Activated naive CD4-positive, alpha-beta T cell treated with Interleukin-2 at 50 U/mL for 16 hours (primary cell): ENCODE measurements at places on chromosomes 1 and 21.

DNA sequence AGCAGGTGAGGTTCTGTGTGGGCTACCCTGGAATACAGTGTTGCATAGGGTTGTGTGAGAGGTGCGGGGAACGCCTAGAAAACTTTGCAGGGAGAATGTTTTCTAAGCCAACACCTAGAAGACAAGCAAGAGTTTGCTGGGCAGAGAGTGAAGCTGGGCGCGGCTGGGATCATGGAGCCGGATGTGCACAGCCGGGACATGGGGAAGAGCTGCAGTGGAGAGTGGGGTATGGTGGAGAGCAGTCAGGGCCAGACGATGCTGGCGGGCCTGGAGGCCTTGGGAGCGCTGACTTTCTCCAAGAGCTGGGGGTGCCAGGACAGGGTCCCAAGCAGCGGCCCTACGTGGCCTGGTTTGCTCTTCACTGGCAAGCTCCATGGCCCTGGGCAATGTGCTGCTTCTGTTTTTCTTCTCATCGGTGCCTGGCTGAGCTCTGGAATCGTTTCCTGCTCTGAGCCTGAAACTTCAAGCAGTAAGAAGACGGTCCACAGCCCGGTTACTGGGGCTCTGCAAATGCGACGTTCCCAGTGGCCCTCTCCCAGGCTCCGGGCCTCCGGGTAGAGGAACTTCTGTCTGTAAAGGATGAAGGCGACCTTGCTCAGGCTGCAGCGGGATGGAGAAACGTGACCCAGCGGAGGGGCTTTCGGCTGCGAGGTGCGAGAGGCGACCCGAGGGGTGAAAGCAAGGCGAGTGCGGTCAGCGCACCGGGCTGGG lies 51.9 kb upstream of the CD34 start:
- peak; percentile 18 for DNase-seq

- no peak for DNase-seq
These were observed 116.9 kb upstream of the NGF start for GRCh38 chr1:115454837-115455511.

- no peak for DNase-seq
These were observed 71.3 kb upstream of the MUTYH start for GRCh38 chr1:45411510-45411899.

DNA sequence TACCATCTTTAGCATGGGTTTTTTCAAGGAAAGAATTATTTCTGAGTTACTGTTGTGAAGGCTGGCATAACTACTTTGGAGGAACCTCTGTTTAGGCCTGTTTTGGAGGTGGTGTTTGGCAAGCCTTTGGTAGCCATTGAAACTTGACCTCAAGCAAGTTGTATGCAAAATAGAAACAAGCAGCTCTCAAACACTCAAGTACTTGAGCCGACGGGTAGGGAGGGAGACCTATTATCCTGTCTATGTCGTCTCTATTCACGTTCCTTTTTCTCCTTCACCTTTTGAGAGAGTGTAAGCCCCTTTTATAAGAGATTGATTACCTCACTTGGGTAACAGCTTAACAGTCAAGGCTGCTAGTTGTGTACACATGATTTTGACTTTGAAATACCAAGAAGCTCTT lies 878.3 kb upstream of the CXADR start:
- DNase-seq, result no peak

GRCh38 chr1:29392036-29392435 lies 155.7 kb downstream of the PTPRU start:
- DNase-seq, result no peak

- no peak for DNase-seq
These were observed 96.6 kb downstream of the DDX20 start for GRCh38 chr1:111852261-111852721.

- no peak for DNase-seq
These were observed 3.0 kb upstream of the LACTBL1 start for GRCh38 chr1:22975694-22976093.

- DNase-seq, result peak; percentile 3
These were observed 294.7 kb downstream of the SIPA1L2 start for GRCh38 chr1:232335261-232335660.

- no peak for DNase-seq
These were observed 6.0 kb upstream of the PLA2G2C start for GRCh38 chr1:20192364-20192763.

DNA sequence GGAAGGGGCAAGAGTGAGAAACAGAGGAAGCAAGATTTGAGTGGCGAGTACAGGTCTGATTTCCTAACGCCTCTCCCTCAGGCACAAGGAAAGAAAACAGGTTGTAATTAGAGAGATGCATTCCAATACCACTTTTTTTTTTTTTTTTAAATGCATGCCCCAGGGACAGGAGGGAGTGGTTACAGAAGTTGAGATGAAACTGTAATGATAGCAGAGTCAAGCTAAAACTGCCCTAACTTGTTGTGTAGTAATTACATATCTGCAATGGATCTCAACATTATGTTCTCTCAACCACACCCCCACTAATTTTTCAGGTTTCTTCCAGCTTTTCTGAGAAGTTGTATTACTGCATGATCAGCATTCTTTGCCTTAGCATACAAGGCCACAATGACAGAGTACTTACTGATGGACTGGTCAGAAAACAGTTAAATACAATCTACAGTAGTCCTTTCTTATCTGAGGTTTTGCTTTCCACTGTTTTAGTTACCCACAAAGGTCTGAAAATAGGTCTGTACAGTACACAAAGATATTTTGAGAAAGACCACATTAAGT lies 5.5 kb downstream of the ETV3 start:
- DNase-seq, result no peak

DNA sequence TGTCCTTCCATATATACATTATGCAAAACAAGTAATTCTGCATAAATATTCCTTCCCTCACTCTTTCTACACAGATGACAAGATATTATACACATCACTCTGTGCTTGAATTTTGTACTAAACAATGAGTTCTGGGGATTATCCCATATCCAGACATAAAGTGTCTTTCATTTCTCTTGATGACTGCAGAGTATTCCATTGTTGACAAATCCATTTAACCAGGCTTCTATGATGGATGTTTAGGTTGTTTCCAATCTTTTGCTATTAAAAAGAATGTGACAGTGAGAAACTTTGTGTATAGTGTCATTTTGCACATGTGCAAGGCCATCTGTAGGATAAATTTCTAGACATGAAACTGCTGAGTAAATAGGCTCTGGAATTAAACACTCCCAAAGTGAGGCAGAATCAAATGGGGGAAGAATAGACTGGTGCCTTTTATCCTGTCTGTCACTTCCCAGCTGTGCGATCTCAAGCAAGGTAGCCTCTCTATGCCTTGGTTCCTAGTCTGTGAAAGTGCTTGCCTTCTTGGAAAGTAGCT lies 29.9 kb upstream of the ATP2B4 start:
- no peak for DNase-seq

DNA sequence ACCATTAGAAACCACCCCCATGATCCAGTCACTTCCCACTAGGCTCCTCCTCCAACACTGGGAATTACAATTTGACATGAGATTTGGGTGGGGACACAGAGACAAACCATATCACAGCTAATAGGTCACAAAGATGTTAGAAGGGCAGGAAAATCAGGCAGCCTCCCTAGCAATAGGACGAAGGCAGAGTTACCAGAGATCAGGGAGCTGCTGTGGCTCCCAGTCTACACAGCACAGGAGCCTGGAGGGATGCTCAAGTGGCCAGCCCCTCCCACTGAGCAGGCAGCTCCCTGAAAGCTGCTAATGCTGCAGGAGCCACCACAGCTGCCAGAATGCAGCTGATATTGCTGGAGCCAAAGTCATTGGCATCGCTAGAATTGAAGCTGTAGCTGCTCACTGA lies 51.0 kb downstream of the CR1L start:
- no peak for DNase-seq

DNA sequence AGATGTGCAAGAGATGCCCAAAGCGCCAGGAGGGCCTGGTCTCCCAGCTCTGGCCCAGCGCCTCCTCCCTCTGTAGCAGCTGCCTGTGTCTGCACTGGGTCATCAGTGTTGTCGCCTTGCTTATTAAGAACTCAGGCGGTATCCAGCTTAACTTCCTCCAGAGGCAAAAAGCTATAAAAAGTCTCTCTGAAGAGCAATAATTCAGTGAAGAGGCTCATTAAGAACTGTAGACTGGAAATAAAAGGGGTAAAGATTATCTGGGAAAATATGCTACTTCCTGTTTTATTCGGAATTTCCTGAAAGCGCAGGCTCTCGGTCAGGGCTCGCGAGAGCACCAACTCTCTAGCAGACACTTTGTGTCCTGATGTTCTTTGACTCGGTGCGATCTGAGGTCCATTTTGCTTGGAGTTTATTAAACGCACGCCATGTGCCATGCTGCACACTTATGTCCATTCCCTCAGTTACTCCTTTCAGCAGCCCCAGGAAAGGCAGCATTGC lies 70.4 kb downstream of the MRPS6 start:
- DNase-seq, result no peak

DNA sequence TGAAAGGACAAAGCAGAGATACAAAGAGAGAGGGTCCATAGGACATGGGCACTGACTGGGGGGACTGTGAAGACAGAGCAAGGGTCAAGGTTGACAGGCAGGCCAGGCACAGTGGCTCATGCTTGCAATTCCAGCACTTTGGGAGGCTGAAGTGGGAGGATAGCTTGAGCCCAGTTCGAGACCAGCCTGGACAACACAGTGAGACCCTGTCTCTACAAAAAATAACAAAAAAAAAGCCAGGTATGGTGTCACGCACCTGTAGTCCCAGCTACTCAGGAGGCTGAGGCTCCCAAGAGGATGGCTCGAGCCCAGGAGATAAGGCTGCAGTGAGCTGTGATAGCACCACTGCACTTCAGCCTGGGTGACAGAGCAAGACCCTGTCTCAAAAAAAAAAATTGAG lies 4.4 kb downstream of the CASP9 start:
- no peak for DNase-seq

- no peak for DNase-seq
These were observed 60.5 kb upstream of the SIPA1L2 start for GRCh38 chr1:232690285-232690935.

GRCh38 chr1:91059157-91059556 lies 37.3 kb upstream of the ZNF644 start:
- DNase-seq, result no peak

GRCh38 chr1:108896146-108897145 lies 19.7 kb downstream of the GPSM2 start:
- DNase-seq, result no peak

GRCh38 chr1:96364576-96364975 lies 357.0 kb upstream of the PTBP2 start:
- DNase-seq, result no peak

DNA sequence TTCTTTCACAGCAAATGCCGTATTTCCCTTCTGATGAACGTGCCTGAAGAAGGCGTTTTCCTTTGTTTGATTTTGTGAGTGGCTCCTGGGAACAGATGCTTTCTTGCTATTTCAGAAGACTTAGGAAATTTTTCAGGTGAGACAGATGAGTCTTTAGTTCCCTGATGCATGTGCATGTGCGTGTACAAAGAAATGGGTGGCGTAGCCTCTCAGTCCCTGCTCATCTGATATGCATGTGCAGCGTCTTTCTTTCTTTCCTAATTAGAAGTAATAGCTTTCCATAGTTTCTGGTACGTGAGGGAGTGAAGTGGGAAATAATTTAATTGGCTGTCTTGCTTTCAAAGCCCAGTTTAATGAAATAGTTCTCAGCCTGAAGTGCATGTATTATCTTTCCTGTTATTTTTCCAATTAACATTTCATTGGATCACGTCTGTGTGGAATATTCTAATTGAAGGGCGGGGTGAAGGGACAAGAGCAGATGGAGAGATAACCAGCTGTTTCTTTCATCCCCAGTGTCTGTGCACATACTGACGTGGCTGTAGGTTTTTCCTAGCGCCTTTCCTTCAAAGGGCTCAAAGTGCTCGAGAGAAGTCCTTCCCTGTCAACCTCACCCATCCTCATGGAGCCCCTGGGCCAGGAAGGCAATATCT lies 104.3 kb downstream of the FAM78B start:
- DNase-seq, result no peak

- DNase-seq, result peak; percentile 73
These were observed 46.2 kb upstream of the BCL9 start for GRCh38 chr1:147494998-147495580.

DNA sequence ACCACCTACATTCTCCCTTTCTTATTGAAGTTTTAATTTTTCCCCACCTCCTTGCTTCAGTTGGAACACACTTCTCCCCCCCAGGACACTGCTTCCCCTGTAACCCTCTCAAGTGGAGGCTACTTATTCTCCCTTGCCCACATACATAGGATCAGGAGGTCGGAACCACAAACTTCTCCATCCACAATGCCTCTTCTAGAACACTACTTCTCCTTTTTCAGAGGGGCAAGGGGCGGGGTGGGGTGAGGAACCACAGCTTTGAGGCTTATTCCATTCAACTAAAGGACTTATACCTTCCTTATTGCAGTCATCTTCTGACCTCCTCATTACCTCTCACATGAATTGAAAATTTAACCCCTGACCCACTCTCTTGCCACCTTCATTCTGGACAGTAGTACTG lies 81.3 kb downstream of the NEK7 start:
- DNase-seq, result no peak

GRCh38 chr1:214823311-214824117 lies 220.5 kb downstream of the CENPF start:
- DNase-seq, result no peak

- no peak for DNase-seq
These were observed 25.4 kb downstream of the PHGDH start for GRCh38 chr1:119737040-119737682.

- no peak for DNase-seq
These were observed 27.5 kb upstream of the COL9A2 start for GRCh38 chr1:40344597-40344996.

- DNase-seq, result no peak
These were observed 111.9 kb downstream of the DENND1B start for GRCh38 chr1:197663162-197663953.

DNA sequence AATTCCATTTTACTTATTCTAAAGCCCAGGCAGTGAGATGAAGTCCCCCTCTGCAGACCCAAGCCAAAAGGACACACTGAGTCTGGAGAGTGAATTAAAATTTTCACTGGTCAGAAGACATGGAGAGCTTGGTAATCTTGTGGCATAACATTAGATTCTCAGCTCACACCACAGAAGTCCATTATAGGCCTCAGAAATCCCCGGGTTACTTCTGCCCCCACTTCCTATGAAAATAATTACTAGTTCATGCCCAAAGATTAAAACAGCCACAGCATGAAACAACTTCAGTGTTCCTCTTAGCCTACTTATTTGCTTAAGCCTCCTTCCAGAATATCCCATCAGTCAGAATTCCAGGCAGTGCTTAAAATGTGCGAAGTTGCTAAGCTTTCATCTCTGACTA lies 123.3 kb downstream of the ZC3H11B start:
- no peak for DNase-seq

DNA sequence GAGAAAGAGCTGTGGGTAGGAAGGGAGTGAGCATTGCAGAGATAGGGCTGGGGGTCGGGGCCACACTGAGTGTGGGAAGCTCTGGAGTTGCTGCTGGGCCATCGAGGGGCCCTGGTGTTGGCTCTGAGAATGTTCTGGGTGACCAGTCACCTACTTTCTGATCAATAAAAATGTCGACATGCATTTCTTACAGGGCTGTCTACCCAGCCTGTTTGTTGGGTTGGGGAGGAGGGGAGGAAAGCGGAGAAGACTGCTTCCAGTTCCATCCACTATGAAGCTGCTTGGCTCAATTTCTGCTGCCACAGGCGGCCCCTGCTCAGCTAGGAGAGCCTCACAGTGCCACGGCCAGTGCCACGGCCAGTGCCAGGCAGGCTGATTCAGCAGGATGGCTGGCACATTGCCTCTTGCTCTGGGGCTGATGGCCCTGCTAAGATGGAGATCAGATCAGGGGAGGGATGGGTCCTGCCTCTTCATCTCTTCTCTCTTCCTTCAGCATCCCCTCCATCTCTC lies 3.0 kb upstream of the PADI3 start:
- no peak for DNase-seq

- no peak for DNase-seq
These were observed 86.8 kb downstream of the SMYD3 start for GRCh38 chr1:246420300-246420699.

- no peak for DNase-seq
These were observed 528.9 kb downstream of the KIF26B start for GRCh38 chr1:245683676-245684075.

- no peak for DNase-seq
These were observed 12.6 kb upstream of the LMNA start for GRCh38 chr1:156101880-156102279.
